Thyroid gland (tissue), 4 donors: ENCODE measurements at places on chromosomes 6 and 20. TPM values are rescaled to one million over a fixed set of nuclear protein-coding genes. Genes with fewer than 3 reads are reported as not detected.

BMP7 gene
- total RNA-seq = 87.7 TPM

C2 gene
- total RNA-seq = 2.5 TPM

PARD6B gene
- 18.0 TPM for total RNA-seq

TGM3 gene
- total RNA-seq = not detected

SLC29A1 gene
- total RNA-seq = 48.9 TPM

MYLIP gene
- total RNA-seq = 96.9 TPM

CASP8AP2 gene
- 17.4 TPM for total RNA-seq

FRK gene
- total RNA-seq = 3.5 TPM

MEA1 gene
- 78.1 TPM for total RNA-seq

CDH22 gene
- 0.38 TPM for total RNA-seq

C20orf204 gene
- total RNA-seq = 0.54 TPM

RSPH9 gene
- 0.13 TPM for total RNA-seq

HCK gene
- 5.9 TPM for total RNA-seq

LST1 gene
- not detected for total RNA-seq

CST2 gene
- total RNA-seq = not detected

KCNS1 gene
- total RNA-seq = not detected

TMEM200A gene
- 2.1 TPM for total RNA-seq
